CD8-positive, alpha-beta memory T cell (primary cell): ENCODE measurements at places on chromosomes 7 and 10.

DNA sequence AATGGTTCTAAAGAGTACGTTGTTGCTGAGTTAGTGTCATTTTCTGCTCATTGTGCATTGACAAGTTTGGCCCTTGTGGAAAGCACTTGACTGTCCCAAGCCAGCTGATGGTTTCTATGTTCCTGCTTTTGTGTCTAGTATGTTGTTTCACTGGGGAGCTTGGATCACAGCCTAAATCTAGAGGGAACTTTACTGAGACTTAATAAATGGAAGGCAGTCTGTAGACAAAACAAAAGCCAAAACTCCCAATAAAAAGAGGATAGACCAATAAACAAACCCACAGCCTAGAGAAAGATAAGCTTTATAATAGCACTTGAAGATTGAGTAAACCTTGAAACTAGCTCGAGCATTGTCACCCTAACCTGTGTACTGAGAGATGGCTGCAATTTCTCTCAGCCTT lies 196.8 kb downstream of the ADRA2A start:
- no peak for DNase-seq

- DNase-seq = no peak
Observed at GRCh38 chr10:85491652-85492051, 874.9 kb downstream of the GRID1 start.

DNA sequence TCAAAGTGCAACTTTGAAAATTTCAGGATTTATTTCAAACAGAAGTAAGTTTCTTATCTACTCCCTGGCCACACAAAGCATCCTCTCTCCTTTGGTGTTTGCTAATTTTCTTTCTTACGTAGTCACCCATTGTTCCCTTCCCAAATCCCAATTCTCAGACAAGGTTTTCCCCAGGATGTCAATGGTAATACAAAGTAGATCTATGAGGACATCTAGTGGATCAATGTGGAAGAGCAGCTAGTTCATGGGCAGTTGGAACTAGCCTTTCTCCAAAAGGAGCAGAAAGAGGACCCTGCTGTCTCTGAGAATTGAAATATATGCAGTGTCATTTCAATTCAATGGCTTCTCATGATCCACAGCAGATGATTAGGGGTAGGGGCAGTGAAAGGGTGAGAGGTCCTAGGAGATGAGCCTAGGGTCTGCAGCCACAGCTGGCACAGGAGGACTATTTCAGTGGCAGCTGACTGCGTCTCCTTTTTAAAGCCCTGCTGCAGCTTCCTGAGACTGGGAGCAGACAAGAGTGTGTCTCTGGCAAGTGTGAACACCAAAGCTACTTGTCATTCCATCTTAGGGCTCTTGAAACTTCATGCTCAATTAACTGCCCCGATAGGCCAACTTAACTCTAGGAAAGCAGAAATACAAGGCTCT lies 632.6 kb downstream of the KCNMA1 start:
- DNase-seq = no peak

DNA sequence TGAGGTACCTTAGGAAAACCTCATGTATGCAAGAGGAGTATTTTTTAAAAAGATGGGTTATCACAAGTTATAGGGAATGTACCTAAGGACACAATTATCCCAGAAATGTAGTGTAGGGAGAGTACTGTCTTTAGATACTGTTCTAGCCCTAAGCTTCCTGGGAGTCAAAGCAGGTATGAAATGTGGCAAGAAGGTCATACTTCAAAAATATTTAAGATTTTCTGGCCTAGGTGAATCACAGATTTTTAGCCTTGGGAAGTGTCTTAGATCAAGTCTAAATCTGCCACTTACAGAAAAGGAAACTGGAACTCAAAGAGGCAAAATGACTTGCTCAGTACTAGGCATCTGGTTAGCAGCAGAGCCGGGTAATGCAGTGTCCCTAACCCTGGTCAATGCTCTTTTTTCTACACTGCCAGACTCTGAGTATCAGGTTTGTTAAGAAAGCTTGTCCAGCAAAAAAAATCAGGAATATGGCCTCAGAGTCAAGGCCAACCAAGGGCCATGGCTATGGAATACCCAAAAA lies 13.9 kb downstream of the PIK3AP1 start:
- no peak for DNase-seq

DNA sequence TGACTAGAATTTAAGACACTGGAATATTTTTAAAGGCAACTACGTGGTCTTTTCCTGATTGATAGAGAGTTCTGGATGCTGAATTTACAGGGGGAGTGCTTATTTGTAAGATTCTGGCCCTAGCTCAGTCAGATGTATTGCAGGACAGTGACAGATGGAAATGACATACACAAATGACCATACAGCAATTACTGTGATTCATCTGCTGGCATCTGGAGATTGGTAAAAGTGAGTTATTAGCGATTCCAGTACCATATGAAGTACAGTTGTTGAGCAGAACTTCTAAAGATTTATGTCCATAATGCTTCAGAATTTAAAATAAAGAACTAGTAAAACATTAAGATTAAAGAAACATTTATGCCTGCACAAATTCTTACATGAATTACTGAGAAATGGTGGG lies 243.2 kb downstream of the CRPPA start:
- no peak for DNase-seq

DNA sequence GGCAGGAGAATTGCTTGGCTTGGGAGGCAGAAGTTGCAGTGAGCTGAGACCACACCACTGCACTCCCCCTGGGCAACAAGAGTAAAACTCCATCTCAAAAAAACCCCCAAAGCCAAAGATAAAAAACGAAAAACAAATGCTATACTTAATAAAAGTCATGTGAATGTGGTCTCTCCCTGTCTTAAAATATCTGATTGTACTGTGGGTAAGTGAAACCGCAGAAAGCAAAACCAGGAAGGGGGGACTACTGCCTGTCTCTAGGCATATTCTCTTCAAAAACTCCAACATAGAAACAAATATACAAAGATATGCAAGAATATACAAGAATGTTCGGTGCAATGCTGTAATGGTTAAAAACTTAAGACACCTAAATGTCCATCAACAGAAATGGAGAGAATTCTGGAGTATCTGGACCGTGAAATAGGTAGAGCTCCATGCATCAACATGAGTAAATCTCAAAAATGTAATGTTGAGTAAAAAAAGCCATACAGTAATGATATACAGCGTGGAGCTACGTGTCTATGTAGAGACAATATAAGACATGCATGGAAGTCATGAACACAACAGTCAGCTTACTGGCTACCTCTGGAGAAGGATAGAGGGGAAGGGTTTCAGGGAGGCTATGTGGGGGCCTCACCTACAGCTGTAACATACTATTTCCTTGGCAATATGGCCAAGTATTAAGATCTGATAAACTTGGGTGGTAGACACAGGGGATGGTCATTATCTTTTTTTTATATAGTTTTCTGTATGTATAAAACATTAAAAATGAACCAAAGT lies 2.1 kb downstream of the ZNF394 start:
- DNase-seq = no peak

DNA sequence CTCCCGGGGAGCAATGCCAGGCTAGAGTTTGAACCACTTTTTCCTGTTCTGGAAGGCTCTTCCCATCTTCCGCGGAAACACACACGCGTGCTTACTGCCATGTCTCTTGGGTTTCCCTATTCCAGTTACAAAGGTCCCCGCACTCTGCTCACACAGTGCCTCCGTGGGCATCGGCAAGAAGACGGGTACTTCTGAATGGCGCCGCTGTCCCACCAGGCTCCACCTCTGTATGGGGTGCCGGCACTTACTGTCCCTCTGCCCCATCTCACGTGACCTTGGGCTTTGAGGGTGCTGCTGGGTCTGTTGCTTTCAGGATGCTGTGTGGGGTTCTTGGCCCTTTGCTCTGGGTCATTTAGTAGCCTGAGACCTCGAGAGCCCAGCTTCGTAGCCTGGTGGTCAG lies 170.7 kb upstream of the SH2B2 start:
- no peak for DNase-seq
